Stimulated activated CD4-positive, alpha-beta T cell treated with anti-CD3 and anti-CD28 coated beads, Interleukin-15, amount 100 ng/mL, for 24 hours (primary cell): ENCODE measurements at places on chromosomes 2 and 18.

DNA sequence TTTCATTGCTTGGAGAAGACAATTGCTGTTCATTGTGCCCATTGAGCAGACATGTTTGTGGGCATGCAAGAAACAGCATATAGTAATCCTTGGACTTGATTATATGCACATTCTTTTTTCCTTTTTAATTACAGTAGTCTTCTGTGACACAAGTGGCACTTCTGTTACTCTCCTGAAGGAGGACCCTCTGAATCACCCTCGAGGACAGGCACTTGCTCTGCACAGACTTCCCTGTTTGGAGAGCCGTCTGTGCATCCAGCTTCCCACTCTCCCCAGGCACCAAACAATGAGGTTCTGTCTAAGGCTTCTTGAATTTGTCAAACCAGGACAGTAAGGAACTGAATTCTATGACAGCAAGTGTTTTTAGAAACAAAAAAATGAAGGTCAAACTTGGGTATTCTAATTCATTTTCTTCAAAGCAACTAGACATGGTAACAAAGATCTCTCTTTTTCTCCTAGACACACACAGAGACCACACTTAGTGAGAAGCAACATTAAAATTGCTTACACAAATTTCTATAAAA, 844.6 kb upstream of the ID2 start:
- DNase-seq: no peak

- DNase-seq: no peak
These were observed 681.0 kb downstream of the KCNJ3 start for GRCh38 chr2:155379494-155379893.

- no peak for DNase-seq
These were observed 961 bp downstream of the GPR55 start for GRCh38 chr2:230924092-230924469.

GRCh38 chr2:233199870-233200269, 51.6 kb upstream of the ATG16L1 start:
- DNase-seq: no peak

DNA sequence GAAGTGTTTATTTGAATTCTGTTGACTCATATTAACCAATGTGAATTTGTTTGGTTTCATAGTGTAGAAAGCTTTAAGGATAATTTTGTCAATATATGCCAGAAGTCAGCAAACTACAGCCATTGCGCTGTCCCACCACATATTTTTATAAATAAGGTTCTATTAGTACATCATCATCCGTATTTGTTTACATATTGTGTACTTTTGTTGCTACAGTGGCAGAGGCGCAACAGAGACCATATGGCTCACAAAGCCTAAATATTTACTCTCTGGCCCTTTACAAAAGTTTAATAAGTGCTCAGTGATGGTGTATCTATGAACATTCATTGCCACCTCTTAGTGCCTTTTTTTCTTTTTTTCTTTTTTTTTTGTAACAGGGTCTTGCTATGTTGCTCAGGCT, 6.4 kb downstream of the ERLEC1 start:
- DNase-seq: no peak

GRCh38 chr2:37283207-37283606, 41.4 kb downstream of the PRKD3 start:
- DNase-seq: no peak

DNA sequence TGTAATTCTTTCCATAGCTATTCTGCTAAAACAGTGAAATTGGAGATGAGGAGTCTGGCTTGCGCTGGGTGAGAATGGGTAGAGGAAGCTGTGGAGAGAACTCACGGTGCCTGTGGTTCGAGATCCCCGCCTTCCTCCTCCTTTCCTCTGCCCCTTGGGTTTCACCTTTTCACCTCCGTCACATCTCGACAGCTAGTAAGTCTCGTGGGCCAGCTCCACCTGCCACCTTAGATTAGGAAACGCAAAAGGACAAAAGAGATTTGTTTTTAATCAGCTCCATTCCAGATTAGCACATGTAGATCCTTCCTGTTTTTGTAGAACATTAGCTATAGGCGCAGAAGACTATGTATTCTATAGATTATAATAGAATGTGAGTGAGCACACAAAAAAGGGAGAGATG, 20.6 kb downstream of the TRIB2 start:
- DNase-seq: no peak

- no peak for DNase-seq
These were observed 353.1 kb downstream of the EIPR1 start for GRCh38 chr2:3024401-3024935.

DNA sequence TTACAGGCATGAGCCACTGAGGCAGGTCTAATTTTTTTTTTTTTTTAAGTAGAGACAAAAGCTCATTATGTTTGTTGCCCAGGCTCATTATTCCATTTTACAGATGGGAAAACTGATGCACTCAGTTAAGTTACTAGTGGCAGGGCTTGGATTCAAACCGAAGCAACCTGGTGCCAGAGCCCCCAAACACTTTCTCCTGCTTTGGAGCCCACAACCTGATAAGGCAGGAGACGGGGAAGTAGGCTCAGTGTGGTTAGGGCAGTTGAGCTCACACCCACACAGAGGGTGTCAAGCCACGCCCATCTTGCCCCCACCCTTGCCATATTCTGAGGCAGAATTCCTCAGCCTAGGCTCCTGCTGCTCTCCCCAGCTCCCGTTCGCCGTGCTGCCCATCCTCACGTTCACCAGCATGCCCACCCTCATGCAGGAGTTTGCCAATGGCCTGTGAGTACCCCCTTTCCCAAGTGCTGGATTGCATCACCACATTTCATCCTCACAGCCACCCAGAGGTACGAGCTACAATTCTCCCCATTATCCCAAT, 5.8 kb upstream of the CTDSP1 start:
- DNase-seq: no peak

- no peak for DNase-seq
These were observed 15.6 kb downstream of the ARHGEF33 start for GRCh38 chr2:38905251-38905650.

DNA sequence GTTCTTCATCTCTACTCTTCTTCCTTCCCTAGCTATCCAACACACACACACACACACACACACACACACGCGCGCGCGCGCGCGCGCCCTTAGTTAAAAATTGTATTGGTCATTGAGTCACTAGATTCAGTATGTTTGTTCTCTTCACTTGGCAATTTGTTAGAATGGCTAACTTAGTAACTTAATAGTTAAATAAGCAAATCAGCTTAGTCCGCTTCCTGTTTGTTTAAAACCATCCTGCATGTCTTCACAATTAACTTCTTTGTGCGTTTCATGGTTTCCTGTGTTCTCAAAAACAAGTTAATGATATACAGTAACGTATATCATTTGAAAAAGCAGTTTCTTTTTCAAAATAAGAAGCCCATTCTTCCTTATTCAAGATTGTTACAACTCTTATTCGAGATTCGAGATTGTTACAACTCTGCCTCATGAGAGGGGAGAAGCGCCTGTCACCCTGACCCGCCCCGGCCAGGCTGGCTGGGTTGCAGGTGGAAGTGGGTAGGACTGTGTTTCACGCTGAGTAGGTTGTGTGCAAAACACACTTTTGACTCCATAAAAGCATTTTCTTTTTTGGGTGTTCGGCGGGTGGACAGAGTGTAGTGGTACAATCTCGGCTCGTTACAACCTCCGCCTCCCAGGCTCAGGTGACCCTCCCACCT, 9.5 kb upstream of the CNNM3 start:
- no peak for DNase-seq

- no peak for DNase-seq
These were observed 66.2 kb downstream of the CD28 start for GRCh38 chr2:203772456-203773165.
